ENCODE measurements at places on chromosomes 7 and 10.

DNA sequence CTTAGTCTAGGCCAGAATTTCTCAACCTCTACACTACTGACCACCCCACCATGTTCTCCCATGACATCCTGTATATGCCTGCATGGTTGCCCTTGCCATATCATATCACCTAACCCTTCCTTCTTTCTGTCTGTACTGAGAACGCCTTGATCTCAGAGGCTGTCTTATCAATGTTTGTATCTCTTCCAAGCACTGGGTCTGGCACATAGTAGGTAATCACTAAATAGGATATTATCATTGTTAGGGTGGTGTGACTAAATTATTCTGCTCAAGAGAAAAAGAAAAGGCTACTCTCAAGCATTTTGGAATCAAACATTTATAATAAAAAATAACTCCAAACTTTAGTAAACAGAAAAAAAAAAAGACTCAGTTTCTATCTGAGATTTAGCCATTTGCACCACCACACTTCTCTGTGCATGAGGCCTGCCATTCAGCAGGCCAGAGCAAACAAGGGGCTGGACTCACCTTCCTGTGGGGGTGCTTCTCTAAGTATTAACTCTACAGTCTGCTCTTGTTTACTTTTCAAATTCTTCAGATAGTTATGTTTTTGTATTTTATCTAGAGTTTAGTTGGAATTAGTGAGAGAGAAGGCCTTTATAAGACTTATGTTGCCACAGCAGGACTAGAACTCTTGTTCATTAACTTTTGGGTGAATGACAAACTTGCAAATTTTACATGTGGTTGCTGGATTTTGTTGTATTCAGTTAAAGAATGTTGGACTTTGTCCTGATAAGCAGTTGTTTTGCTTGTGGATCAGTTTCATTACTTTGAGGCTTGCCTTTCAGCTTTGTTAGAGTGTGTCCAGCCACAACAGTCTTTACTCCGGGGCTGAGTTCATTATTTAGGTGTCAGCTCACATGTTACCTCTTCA is 5.4 kb downstream of the AGBL3 start:
- no peak for DNase-seq

- DNase-seq: no peak
Measured at GRCh38 chr7:1050956-1051690, 6.8 kb downstream of the GPR146 start.

DNA sequence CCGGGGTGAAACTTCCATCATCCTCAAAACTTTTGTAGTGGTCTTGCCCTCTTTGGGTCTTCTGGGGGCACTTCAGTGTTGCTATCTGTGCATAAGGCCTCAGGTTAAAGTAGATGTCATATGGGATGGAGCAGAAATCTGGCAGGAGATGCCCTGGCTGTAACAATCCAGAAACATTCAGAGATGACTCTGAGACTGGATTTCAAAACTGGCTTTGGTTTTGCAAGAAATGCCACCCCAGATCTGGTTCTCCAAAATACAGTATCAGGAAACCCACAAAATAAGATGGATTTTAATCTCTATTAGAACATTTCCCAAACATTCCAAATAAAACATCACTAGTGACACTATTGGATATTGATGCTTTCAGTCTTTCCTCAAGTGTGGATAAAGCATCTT is 191.5 kb downstream of the REEP3 start:
- DNase-seq: no peak

DNA sequence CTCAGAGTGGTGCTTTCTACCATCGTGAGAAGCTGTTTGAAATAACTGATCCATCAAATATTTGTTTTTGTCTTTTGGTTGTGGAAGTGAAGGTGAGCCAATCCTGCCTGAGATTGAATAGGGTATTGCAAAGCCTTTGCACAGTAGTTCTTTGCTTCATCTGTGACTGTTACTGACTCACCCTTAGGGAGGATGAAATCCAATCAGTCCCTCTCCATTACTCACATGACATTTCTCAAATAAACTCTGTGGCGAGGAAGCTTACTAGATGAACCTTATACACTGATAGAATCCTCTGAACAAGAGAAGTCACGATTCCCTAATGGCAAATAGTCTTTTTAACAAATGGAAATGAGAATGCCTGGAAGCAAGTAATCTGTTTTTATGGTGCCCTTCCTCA is 31.9 kb downstream of the HEPACAM2 start:
- DNase-seq: no peak

- no peak for DNase-seq
Measured at GRCh38 chr10:1120801-1121211, 64.6 kb downstream of the WDR37 start.

- DNase-seq: no peak
Measured at GRCh38 chr10:36779238-36779846, 346.1 kb upstream of the ANKRD30A start.

GRCh38 chr10:108252771-108253170 is 1088.3 kb upstream of the SORCS1 start:
- no peak for DNase-seq

DNA sequence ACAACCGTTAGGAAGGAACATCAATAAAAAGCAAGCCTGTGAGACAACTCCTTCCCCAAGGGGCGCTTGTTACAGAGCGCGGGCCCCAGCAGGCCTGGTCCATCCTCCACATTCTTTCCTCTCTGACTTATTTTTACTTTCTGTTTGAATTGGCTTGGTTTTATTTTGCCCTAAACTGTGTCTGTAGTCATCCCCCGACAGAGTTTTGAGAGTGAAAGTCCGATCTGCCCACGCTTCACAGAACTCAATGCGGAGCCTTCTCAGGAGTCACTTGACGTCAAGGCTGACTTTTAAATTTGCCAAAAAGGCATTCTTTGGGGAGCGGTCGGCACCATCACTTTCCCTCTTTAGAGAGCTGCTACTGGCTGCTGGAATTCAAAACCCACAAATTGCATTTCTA is 150.1 kb upstream of the KLF6 start:
- DNase-seq: peak; percentile 72

DNA sequence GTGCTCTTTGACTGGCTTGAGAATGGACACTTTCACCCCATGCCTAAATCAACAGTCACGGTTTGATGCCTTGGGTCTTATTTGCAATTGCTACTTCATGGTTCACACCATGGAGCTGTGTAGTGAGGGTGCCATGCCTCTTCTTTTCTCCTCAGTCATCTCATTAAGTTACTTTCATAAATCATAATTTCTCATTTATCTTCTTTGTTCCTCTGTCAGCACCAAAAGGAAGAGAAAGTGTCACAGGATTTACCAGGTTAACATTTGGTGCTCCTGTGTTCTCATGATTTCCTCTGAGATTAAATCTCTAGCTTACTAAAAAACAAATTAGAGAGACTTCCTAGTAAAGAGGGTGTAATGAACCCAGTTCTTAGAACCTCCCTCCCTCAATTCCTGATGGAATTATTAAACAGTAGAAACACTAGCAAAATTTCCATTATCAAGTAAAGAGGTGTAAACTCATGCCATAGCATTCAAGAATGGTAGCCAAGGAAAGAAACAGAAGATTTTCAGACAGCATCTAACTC is 75.7 kb downstream of the RAMP3 start:
- DNase-seq: no peak

GRCh38 chr10:63260103-63260859 is 127.2 kb downstream of the NRBF2 start:
- DNase-seq: no peak

DNA sequence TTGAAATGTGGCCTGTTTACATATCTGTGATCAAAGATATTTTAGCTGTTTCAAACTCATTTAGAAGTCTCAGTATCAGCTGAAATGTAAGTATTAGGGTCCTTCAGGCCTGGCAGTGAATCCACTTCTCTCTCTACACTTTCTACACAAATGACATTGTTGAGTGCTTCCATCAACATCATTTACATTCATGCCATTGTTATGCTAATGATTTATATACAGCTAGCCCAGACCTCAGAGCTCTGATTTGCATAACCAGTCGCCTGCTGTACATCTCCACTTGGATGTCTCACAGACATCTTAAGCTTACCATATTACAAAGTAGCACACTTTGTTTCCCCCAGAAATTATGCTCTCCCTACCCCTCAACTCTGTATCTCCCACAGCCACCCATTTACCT is 71.6 kb downstream of the GSDME start:
- DNase-seq: no peak

DNA sequence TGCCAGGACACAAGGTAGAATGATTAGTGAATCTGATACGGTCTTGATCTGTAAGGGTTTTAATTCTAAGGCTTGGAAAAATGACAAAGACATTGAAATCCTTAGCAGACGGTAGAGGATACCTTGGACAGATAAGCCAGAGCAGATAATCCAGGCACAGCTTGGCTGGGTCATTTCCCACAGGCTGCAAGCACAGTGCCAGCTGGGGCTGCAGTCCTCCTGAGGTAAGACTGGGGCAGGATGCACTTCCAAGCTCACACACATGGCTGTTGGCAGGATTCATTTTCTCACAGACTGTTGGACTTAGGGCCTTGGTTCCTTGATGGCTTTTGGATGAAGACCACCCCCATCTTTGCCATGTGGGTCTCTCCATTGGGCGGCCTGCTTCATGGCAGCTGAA is 63.2 kb upstream of the BMPER start:
- DNase-seq: no peak

DNA sequence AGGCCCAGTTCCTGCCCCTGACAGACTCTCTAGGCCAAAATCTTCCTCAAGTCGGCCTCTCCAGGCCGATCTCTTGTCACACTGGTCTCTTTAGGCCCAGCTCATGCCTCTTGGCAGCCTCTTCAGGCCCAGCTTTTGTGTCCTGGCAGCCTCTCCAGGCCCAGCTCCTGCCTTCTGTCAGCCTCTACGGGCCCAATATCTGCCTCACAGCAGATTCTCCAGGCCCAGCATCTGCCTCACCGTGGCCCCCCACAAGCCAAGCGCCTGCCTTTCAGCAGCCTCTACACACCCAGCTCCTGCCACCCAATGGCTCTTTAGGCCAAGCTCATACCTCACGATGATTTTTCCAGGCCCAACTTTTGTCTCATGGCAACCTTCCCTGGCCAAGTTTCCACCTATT is 33.0 kb upstream of the VKORC1L1 start:
- DNase-seq: no peak

DNA sequence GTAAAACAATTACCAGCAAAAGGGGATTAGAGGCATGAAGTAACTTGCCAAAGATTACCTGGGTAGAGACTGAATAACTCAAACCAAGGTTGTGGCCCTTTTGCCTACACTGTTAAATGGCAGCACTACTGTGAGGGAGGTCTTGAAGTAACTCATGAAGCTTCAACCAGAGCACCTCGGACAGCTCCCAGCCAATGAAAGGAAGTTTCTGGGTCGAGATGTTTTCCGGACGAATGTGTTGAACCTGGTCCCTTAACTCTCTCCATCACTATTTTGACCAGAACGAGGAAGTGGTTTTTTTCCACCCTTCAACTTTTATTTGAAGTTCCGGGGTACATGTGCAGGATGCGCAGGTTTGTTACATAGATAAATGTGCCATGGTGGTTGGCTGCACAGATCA is 133.6 kb upstream of the PRKCQ start:
- DNase-seq: no peak

DNA sequence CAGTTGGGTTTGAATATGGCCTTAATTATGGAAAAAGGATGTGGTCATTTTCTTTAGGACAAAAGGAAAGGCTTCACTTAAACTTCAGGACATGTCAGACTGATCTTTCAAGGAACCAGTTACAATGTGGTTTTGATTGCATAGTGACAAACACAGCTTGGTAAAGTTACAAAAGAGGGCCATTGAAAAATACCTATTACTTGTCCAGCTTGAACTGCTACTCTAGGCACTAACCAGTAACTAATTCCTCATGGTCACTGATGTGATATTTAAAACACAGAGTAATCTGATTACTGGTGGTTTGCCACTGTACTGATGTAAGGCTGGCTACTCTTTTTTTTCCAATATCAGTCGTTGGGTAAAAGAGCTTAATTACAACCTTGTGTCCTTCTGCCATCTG is 22.6 kb downstream of the TES start:
- DNase-seq: no peak

Data from CD4-positive, alpha-beta T cell treated with Interleukin-4 for 4 hours (primary cell).